Astrocyte of the cerebellum (primary cell): ENCODE measurements at places on chromosomes 4 and X.

DNA sequence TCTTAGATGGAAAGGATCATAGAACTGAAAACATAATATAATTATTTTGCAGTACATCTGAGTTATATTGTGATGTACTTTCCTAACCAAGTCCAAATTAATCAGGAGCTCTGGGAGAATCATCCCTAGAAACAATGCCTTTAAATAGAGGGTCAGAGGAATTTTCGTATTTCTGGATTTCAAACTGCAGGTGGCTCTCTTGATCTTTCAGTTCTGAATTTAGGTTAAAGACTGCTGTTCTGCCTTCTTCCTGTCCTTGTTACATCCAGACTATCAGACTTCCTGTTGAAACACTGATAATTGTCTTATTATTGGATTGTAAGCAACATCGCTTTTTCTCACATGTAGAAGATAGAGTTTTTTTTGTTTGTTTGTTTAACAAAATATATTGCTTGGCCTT is 142.7 kb downstream of the RPA4 start:
- no peak for DNase-seq

DNA sequence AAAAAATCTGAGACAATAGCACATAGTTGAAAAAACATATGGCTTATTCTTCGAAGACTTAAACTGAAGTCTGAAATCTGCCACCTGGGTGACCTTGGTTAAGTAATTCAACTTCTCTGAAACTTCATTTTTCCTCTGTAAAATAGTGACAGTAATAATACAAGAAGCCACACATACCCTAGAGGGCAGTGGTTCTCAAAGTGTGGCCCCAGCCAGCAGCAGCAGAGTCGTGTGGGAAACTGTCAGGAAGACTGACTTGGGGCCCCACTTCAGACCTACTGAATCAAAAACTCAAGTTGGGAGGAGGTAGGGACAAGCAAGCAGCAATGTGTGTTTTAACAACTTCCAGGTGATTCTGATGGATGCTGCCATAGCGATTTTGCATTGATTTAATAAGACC is 249.9 kb downstream of the HNRNPD start:
- no peak for DNase-seq

DNA sequence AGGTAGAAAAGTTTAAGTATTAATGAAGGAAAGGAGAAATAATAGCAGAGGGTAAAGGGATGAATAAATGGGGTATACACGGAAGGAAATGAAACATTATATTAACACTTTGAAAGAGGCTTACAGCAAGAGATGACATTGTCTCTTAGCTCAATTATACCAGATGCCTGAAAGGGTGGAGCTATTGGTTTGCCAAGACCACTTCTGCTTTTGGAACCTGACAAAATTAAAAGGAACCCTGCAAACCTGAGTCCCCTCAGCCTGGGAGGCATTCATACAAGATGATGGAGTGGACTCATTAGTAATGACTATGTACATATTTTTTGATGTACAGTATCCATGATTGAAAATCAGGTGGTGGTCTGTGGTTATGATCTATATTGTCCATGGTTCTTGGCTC is 45.1 kb upstream of the HPF1 start:
- DNase-seq: no peak

GRCh38 chrX:101028562-101028961 is 23.3 kb downstream of the TRMT2B start:
- no peak for DNase-seq

- DNase-seq: no peak
Observed at GRCh38 chr4:83961575-83961974, 425.7 kb downstream of the GPAT3 start.

DNA sequence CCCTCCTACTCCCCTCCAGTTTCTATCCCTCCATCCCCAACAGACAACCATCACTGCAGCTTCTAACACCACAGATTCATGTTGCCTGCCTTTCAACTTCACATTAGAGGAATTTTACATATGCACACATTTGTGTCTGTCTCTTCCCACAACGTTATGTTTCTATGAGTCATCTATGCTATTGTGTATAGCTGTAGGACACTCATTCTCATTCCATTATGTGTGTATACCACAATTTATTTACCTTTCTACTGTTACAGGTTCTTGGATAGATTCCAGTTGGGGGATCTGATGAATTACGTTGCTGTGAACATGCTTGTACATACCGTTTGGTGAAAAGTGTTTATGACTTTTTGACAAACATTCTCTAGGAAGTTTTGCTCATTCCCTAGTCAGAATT is 58.8 kb upstream of the TRPC3 start:
- DNase-seq: peak; percentile 81

DNA sequence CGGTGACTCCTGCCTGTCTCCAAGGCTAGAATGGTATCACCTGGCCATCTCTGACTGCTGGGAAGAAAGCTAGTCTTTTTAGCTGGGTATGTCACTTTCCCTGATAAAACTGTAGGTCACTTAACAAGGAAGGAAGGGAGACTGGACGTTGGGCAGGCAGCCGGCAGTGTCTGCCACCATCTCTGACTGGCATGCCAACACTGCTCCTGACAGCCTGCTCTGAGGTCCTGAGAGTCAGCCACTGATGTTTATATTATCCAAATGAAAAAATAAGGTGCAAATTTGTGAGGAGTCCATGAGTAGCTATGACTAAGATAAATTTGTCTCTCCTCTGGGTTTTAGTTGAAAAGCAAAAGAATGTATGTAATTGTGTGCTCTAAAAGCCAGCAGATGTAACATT is 77.2 kb downstream of the SNX25 start:
- DNase-seq: no peak

- peak; percentile 62 for DNase-seq
Observed at GRCh38 chr4:107619066-107619465, 101.0 kb downstream of the PAPSS1 start.

GRCh38 chr4:183256756-183257385 is 63.2 kb downstream of the CLDN22 start:
- DNase-seq: no peak

- DNase-seq: no peak
Observed at GRCh38 chr4:159366966-159367780, 264.3 kb downstream of the RAPGEF2 start.

- no peak for DNase-seq
Observed at GRCh38 chrX:71111141-71111843, at the start of gene IL2RG. IL2RG (minus strand) TSS chrX:71111577; CDS start chrX:71111539, 38 bp downstream.

- no peak for DNase-seq
Observed at GRCh38 chrX:70452143-70452733, 7.6 kb downstream of the DLG3 start.

- no peak for DNase-seq
Observed at GRCh38 chr4:30953799-30954198, 233.6 kb downstream of the PCDH7 start.

DNA sequence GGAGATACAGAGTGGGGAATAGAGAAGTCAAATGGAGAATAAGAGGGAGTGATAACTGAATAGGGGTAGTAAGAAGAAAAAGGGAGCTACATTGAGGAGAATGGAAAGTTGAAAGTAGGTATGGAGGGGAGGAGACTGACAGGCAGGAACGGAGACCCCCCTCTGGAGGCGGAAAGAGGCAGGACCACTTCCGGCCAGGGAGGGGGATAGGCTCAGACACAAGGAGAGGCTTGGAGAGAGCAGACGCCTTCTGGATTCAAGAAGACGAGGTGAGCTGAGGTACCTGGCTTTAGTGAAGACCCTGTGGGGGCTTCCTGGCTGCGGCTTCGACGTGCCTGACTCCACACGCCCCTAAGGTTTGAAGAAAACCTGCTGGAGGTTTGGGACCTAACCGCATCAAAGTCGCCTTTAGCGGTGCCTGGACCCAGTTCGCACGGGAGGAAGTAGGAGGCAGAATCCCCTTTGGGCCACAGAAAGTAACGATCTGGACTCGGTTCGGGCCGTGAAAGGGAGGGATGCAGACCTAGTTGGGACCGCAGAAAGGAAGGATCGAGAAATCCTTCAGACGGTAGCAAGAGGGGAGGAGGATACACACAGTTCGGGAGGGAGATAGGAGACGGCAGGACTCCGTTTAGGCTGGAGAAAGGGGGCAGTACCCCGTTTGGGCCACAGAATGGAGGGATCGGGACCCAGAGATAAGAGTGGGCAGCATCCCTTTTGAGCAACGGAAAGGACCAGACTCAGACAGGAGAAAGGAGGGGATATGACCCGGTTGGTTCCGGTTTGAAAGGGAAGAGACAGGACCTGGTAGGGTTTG is at the start of gene TRO:
TRO (plus strand) TSS at position 215 of the 817 bp plus-strand sequence. CDS start 1,423 bp downstream, outside the sequence.
- DNase-seq: no peak

- no peak for DNase-seq
Observed at GRCh38 chr4:7771541-7772507, 167.8 kb downstream of the AFAP1 start.

GRCh38 chrX:49767236-49767635 is 61.9 kb upstream of the PAGE4 start:
- DNase-seq: no peak

GRCh38 chr4:138405934-138406567 is 163.9 kb upstream of the SLC7A11 start:
- DNase-seq: no peak

DNA sequence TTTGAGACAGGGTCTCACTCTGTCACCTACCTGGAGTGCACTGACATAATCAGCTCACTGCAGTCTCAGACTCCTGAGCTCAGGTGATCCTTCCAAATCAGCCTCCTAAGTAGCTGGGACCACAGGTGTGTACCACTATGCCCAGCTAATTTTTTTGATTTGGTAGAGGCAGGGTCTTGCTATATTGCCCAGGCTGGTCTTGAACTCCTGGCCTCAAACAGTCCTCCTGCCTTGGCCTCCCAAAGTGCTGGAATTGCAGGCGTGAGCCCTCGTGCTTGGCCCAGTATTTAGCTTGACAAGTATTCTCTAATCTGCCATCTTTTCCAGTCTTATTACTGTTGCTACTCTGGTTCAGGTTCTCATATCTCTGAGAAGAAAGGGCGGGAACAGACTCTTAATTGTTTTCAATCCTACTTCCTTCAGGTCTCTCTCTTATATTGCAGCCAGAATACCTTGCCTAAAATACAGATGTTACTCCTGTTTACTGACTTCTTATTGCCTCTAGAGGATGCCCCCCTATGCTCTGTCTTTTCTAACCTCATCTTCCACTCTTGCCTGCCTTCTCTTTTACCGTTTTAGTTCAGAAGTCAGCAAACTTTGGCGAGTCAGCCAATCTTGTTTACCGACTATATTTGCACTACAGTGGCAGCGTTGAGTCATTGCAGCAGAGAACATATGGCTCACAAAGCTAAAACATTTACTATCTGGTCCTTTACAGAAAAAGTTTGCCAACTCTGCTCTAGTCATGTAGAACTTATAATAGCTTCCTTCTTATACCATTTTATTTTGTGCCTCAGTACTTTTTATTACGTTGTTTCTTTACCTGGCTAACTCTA is 19.0 kb downstream of the MRPL1 start:
- no peak for DNase-seq

DNA sequence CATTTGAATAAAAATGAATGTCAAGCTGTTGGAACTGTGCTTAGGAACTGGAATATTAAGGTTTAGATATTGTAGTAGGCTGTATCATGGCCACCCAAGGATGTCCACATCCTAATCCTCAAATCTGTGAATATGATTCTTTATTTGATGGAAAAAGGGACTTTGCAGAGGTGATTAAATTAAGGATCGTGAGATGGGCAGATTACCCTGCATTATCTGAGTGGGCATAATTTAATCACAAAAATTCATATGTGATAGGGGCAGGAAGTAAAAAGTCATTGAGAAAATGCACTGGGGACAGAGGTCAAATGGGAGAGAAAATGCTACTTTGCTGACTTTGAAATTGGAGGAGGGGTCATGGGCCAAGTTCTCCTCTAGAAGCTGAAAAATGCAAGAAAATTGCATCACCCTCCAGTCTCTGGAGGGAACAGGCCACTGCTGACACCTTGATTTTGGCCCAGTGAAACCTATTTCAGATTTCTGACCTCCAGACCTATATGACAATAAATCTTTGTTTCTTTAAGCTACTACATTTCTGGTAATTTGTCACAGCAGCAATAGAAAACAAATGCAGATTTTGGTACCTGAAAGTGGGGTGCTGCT is 521.4 kb downstream of the PCDH7 start:
- no peak for DNase-seq

DNA sequence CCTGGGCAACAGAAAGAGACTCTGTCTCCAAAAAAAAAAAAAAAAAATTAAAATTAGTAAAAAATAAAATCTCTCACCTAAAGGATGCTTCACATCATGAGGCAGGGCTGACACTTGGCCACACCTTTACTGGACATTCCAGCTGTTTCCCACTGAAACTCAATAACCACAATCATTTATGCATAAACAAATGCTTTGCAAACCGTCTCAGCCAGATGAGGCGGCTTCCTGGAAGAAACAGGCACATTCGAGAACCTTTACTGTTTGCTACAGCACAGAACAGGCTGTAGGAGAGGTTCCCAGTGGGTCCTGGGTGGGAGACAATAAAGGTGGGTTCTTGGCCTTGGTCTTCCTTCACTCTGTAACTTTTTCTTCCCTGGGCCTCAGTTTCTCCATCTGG is 10.9 kb upstream of the TBC1D14 start:
- no peak for DNase-seq

DNA sequence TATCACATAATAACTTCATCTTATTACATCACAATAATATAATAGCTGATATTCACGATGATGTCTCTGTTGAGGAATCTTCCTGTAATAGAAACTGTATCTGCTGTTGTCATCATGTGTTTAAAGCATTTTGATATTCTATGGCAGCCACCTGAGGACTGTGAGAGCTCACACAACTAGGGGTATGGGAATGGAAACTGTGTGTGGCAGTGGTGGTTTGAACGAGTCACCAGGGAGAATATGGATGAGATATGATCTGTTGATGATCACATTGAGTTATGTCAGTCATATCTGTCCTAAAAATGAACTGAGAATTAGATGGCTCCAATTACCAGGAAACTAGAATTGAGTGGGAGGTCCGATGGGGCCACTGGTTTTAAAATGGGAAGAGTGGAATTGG is 169.6 kb downstream of the MID1IP1 start:
- no peak for DNase-seq

DNA sequence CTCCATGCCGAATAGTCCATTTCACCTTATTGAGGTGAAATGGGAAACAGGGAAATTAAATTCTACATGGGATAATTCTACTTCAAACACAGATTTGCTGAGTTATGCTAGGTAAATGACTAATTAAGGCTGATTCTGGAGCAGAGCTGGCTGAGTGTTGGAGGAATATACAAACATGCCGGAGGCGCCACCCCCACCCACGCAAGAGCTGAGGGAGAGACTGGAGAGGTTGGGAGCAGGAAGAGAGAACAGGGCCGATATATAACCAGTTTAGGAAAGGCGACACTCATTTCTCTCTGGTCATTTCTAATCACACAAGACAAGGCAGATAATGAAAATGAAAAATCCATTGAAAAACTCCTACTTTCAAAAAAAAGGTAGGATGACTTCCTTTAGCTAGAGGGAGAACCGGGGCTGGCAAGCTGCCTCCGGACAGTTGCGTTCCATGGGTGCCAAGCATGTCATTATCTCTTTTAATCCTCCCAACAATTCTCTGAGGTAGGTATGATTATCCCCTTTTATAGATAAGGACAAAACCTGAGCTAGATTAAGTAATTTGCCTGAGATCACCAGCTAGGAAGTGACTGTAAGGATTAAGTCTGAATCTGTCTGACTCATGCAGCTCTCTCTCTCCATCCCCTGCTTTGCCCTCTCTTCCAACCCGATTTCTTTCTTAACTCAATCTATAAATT is 27.6 kb upstream of the CFAP299 start:
- DNase-seq: no peak
